Iris pigment epithelial cell (primary cell): ENCODE measurements at places on chromosomes 4 and X.
A peak's percentile ranks its signal among the peaks of the same experiment; 100 is the strongest.

DNA sequence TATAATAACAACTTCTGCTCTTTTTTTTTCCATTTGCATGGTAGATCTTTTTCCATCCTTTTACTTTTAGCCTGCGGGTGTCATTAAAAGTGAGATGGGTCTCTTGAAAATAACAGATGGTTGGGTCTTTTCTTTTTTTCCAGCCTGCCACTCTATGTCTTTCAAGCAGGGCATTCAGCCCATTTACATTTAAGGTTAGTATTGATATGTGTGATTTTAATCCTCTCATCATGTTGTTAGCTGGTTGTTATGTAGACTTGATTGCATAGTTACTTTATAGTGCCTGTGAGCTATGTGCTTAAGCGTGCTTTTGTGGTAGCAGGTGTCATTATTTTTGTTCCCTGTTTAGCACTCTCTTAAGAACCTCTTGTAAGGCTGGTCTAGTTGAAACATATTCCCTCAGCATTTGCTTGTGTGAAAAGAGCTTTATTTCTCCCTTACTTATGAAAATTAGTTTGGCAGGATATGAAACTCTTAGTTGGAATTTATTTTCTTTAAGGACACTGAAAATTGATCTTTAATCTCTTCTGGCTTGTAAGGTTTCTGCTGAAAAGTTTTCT, 326.1 kb downstream of the SH3BGRL start:
- no peak for DNase-seq

DNA sequence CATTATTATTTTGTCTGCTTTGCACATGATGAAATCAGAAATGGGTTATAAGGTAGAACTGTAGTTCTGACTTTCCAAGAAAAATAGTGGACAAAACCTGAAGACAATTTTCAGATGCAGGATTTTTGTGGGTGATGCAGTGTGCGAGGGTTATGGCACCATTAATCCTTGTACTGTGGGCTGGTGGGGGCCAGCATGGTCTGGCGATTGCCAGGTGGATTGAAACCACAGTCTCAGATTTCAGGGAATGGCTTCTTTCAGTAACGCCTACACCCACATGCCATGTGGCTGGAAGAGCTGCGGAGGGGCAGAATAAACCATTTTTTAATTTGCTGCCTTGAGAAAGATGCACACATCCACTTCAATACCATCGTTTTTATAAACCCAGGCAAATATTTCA, 150.5 kb downstream of the ARSF start:
- DNase-seq = no peak

- DNase-seq = peak; percentile 14
Measured at GRCh38 chr4:4339504-4340085, 47.3 kb upstream of the NSG1 start.

DNA sequence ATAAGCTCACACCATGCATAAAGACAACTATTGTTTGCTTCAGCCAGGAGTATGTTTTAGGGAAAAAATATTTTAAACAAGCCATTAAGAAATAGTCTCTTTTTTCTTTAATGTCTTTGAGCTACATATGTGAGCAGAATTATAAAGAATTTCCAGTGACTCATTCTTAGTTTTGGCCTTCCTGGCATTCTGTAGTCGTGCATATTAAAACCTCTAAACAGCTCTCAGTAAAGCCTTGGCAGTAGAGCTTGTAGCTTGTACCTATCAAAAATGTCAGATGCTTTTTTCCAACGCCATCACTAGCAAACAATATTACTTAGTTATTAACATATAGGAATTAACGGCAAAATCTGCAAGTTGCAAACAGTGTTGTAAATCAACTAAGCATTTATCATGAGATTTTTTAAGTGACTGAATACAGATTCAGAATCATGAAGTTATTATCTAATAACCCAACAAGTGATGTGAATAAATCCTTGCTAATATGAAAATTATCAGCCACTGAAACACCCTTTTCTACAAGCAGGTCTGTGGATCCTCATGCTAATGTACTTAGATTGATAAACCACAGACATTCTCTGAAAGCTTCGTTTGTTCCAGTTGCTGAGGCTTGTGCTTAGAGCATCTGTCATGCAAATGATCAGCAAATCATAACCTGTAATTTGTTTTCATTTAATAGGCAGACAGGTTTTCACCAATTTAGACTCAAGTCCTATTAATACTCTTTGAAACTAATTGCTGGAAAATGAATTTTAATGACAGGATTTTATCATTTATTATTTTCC, 412.0 kb upstream of the ATOH1 start:
- DNase-seq = peak; percentile 21
